ENCODE measurements at places on chromosomes 2 and 18.

- no peak for DNase-seq
These were observed 115.8 kb downstream of the PIGN start for GRCh38 chr18:62071071-62071470.

DNA sequence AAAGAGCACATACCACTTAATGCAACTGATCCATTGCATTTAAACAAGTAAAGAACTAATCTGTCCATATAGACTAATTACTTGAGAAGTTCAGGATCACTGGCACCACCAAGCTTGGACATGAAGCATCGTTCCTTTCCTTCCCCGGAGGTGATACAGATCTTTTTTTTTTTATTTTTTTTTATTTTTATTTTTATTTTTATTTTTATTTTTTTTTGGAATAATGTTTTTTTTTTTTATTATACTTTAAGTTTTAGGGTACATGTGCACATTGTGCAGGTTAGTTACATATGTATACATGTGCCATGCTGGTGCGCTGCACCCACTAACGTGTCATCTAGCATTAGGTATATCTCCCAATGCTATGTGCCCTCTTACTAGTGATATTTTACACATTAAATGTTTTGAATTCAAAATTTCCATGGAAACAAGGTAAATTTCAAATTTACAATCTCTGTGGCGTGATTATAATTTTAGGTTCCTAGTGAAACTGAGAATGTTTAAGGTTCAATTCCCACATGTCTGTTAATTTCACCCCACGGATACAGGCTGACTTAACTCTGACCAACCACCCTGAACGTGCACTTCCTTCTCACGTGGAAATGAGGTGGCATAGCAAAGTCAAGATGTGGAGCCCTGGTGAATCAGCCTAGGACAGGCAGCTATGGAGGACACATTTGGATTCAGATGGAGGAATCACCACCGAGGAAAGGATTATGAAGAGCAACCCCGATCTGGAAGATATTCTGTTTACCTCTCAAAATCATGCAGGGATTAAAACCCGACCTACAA is 101.6 kb upstream of the THOC1 start:
- no peak for DNase-seq

DNA sequence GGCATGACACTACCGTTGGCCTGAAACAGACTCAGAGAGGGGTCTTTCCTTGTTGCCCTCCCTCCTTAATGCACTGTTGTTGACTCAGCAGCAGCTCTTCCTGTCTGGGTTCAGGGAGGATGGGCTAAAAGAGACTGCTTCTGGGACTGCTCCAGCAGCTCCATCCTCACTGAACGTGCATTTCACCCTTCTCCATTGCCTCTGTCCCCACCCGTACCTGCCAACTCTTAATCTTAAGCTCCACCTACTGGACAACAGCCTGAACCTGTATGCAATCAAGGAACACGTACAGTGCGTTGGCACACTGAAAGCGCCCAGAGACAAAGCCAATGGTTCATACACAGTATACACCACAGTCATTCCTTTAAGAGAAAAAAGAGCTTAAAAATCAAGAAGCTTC is 230.8 kb upstream of the RAB6C start:
- DNase-seq: no peak

GRCh38 chr2:158635961-158636601 is 159.0 kb upstream of the DAPL1 start:
- DNase-seq: no peak

GRCh38 chr18:10715791-10716190 is 190.0 kb downstream of the NAPG start:
- no peak for DNase-seq

GRCh38 chr18:2827061-2827460 is 19.7 kb upstream of the EMILIN2 start:
- no peak for DNase-seq

- peak; percentile 18 for DNase-seq
These were observed 1.2 kb downstream of the ABHD3 start for GRCh38 chr18:21703241-21703820.

- DNase-seq: no peak
These were observed 265.4 kb upstream of the UBE2E3 start for GRCh38 chr2:180715044-180715443.

GRCh38 chr2:15931319-15931890 is 8.9 kb upstream of the MYCN start:
- DNase-seq: no peak

GRCh38 chr2:145687442-145688134 is 1167.7 kb upstream of the ZEB2 start:
- DNase-seq: no peak

GRCh38 chr2:139876321-139876720 is 1096.1 kb upstream of the NXPH2 start:
- DNase-seq: no peak
